ENCODE measurements at places on chromosomes 13 and 19.

DNA sequence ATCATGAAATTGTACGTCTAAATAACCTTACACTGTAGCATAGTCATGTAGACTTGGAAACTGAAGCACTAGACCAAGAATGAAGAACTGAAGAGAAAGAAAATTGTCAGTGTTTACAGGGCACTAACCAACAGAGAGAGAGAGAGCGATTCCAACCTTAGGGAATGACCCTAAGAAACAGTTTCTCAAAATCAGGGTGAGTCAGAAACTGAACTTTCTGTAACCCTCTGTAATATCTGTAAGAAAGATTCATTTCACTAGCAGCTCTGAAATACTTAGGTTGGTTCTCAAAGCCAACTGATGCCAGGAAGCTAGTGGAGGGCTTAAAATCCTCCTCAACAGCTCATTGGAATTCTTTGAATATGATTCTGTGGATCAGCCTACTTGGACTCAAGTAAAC is 936.9 kb downstream of the EFNB2 start:
- DNase-seq, result no peak

DNA sequence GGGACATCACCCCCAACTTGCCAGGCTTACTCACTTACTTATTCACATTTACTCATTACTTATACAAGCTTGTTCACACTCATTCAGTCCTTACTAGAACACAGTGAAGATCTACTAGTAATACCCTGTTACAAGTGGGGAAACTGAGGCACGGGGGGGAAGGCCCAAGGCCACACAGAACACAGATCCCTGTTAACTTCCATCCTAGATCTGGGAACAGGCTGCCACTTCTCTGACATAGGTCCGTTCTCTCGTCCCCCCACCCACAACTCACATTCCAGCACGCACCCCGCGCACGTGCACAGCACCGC is 1.5 kb upstream of the NRTN start:
- no peak for DNase-seq

DNA sequence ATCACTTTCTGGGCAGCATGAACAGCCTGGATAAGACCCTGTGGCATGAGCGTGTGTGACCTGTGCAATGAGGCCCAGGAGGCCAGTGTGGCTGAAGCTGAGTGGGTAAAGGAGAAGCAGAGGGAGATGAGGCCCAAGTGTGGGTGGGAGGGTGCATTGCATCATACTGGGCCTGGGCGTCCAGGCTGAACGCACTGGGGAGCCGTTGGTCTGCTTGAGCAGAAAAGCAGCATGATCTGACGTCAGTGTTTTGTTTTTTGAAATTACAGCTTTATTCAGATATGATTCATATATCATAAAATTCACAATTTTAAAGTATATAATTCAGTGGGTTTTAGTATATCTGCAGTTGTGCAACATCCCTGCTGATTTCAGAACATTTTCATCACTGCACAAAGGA is 409.7 kb downstream of the HS6ST3 start:
- DNase-seq, result no peak

DNA sequence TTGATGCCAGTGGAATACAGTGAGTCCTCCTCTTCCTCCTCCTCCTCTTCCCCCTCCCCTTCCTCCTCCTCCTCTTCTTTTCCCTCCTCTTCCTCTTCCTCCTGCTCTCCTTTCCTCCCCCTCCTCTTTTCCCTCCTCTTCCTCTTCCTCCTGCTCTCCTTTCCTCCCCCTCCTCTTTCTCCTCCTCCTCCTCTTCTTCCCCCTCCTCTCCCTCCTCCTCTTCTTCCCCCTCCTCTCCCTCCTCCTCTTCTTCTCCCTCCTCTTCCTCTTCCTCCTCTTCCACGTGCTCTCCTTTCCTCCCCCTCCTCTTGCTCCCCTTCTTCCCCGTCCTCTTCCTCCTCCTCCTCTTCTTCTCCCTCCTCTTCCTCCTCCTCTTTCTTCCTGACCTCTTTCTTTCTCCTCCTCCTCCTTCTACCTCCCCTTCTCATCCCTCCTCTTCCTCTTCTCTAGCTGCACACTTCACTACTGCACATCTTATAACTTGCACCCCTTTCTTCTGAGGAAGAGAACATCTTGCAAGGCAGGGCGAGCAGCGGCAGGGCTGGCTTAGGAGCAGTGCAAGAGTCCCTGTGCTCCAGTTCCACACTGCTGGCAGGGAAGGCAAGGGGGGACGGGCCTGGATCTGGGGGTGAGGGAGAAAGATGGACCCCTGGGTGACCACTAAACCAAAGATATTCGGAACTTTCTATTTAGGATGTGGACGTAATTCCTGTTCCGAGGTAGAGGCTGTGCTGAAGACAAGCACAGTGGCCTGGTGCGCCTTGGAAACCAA is 5.6 kb downstream of the PDX1 start:
- DNase-seq, result no peak

DNA sequence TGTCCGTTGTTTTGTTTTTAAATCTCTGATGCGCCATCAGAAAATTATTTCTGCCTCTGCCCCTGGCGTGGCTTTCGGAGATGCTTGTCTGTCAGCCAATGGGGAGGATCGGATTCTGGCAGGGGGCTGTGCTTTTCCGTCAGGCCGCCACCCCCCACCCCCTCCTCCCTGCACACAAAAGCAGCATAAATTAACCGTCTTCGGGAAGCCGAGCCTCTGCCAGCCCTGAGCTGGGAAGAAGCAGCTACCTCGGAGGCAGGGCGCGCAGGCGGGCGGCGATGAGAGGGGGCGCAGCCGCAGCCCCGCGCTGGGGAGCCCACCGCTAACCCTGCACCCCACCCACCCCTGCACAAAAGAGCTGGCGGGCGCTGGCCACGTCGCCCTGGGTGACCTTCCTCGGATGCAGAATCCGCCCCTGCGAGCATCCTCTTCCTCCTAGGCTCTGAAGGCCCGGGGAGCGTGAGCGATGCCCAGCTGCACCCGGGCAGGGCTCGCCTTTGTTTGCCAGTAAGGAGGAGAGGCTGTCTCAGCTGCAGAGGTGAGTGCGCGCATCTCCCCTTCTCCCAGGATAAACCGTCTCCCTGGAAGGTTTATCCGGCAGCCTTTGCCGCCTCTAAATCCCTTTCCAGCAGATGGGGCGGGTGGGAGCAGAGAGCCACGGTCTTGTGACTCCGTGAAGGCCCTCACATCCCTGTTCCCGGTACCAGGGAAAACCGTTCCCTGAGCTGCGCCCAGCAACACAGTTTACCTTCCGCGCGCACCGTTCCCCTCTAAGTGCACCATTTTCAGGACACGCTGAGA is at the start of gene ATCAY:
ATCAY (plus strand) TSS at position 215 of the 801 bp plus-strand sequence. CDS start 5,083 bp downstream, outside the sequence.
- DNase-seq, result no peak

GRCh38 chr19:51002542-51003311 is 1.3 kb upstream of the KLK8 start:
- DNase-seq, result no peak
